Activated CD4-positive, alpha-beta memory T cell treated with anti-CD3 and anti-CD28 coated beads, Interleukin-2, amount 10 ng/mL, durations not matched to agents 7 days and 5 days (primary cell): ENCODE measurements at places on chromosomes 16 and 17. TPM values are rescaled to one million over a fixed set of nuclear protein-coding genes. Genes with fewer than 3 reads are reported as not detected.

DNA sequence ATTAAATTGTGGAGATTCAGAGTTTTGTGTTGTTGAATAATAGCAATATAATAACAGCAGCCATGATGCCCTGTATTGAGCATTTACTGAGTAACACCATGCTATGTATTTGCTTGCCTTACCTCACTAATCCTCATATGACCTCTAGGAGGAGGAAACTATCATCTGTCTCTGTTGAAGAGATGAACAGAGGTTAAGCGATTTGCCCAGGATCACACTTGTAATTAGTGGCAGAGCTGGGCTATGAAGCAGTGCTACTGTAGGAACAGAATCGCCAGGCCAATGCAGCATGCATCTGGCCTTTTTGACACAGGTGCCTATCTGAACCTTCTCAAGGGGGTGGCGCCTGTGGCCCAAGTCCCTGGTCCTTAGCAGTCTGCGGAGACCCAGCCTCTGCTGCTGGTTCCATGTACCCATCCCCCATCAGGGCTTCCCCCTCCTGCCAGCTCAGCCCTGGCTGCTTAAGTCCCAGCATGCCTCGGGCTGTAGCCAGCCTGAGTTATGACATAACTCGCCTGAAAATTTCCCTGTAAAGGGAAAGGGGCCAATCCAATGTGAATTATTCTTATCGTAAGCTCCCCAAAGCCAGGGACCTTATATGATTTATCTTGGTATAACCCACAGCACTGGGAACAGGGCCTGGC, 50.4 kb upstream of the HS3ST2 start:
- no peak for DNase-seq

- DNase-seq: no peak
Observed at GRCh38 chr16:68644715-68645493, at the start of gene CDH3. Gene CDH3 (plus strand): TSS chr16:68645310. CDS start chr16:68645380, 70 bp downstream.

GRCh38 chr16:84918006-84918909, 93.1 kb downstream of the ZDHHC7 start:
- DNase-seq: no peak

DNA sequence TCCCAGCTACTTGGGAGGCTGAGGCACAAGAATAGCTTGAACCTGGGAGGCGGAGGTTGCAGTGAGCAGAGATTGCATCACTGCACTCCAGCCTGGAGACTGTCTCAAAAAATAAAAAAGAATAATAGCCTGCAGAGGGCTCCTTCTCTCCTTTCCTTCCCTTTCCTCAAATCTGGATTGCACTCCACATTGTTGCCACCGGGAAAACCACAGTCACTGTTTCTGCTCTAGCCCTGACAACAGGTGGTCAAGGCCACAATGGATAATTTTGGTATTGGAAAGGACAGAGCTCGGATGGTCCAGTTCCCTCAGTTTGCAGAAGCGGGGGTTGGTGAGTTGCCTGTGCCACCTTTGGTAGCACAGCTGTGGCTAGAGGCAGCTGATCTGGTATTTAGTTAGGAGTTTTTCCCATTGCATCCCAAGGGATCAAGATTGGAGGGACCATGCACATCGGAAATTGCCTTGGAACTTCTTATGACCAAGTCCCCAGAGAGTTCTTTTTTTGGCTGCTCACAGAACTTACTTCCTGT, 44.7 kb upstream of the PRSS54 start:
- no peak for DNase-seq

The CCL11 gene
- total RNA-seq: not detected
